ENCODE measurements at places on chromosomes 12 and 14.

DNA sequence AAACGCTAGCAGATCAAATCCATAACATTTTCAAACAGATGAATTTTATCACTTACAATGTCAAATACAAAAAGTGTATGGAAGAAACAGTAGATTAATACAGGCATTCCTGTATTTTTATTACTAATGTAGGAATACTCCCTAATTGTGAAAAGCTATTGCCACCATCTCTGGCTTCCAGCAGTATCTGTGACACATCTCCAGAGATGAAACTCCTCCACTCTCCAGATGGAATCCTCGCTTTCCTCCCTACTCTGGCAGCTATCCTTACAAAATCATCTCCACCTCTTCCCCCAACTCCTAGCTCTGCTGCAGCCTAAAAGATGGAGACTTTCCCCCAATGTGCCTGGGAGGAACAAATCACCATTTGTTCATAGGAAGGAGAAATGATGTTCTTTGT, 211.4 kb downstream of the SSPN start:
- no peak for DNase-seq

DNA sequence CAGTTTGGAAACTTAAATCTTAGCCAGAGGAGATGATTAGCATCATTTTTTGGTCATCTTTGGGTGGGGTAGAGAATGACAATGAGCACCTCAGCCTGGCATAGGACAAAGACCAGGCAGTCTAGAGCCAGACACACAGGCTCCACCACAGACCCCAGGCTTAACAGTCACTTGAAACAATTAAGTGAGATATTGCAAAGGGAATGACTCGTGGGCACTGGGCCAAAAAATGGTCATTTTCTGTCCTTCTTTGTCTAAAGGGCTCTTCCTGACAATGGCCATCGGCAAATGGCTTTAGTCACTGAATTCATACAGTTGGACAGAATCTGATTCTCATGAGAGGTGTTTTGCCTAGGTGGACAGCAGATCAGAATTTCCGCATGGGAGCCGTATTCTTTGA, 78.0 kb upstream of the DICER1 start:
- no peak for DNase-seq

DNA sequence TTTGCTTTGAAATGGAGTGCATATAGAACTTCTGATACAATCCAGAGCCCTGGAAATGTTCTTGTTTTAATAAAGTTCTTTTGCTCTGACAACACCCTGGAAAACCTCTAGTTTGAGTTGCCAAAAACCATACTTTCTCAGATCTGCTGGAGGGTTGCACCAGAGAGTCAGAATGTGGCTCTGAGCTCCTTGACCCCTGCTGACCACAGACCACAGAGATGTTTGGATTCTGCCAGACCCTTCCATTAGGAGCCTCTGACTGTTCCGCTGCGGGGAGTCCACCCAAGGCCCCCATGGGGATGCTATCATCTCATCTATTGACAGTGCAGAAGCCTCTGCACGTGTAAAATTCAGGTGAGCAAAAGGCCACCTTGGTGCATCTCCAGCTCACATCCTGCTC, 332.6 kb downstream of the GLT1D1 start:
- no peak for DNase-seq

GRCh38 chr12:6206327-6206726, 6.1 kb downstream of the CD9 start:
- DNase-seq, result no peak

DNA sequence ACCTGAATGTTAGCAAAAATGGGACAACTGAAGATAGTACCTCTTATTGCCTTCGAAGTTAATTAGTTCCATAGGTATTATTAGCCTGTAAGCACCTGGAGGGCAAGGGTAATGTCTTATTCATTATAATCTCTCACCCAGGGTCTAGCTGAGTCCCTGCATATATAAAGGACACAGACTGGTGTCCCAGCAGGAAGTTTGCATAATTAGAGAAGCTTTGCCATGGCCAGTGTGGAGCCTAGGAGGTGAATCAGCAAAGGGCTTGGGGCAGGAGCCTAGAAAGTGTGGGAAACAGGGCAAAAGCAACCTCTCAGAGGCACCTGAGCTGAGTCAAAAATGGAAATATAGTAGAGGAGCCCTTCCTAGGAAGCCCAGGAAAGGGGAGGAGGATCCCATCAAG, 120.4 kb downstream of the NEDD1 start:
- DNase-seq, result no peak

GRCh38 chr12:4032924-4033615, 159.9 kb upstream of the PARP11 start:
- DNase-seq, result no peak

DNA sequence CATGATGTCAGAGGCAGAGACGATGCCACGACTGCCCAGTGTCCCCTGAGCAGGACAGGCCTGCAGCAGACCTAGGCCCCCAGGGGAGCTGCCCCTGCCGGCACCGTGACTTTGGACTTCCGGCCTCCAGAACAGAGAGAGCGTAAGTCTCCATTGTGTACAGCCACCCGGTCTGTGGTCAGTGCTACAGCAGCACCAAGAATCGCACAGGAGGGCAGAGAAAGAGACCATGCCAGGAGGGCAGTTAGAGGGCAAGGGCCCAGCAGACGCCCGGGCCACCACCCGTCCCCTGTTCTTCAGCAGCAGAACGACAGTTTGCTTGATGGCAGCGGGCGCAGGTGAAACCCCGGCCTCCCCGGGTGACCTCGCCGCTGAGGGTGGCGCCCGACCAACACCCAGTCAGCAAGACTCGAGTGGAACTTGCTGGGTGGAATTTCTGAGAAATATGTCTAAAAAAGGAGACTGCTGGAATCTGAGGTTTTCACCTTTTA, 19.7 kb downstream of the GALNT9 start:
- DNase-seq, result no peak

DNA sequence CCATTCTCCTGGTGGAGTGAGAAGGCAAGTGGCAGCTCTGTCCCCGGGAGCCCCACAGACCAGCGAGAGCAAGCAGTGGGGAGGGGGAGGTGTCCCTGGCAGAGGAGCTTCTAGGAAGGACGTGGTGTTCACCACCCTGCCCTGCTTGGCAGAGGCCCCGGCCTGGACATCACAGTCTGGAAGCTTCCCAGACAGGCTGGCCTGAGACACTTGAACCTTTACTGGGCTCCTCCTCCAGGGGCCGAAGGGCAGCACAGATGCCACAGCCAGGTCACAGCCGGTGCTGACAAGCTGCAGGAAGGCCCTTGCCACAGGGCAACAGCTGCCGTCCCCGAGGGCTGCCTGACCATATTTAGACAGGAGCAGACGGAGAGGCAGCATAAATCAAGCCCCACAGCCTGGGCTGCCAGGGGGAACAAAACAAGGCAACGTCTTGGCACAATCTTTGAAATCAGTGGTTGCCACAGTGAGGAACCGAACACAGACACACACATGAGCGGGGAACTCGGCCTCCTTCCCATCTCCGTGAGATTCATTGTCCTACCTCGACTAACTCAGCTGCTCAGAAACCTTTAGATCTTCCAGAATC, 28.5 kb downstream of the PRIMA1 start:
- DNase-seq, result no peak

GRCh38 chr12:50401500-50402081, 906 bp downstream of the LARP4 start:
- DNase-seq, result no peak

GRCh38 chr12:75177997-75178396, 31.6 kb downstream of the KCNC2 start:
- no peak for DNase-seq

GRCh38 chr12:80432061-80432460, 12.0 kb upstream of the PTPRQ start:
- DNase-seq, result no peak

GRCh38 chr12:46493834-46494181, 121.2 kb upstream of the SLC38A2 start:
- no peak for DNase-seq

DNA sequence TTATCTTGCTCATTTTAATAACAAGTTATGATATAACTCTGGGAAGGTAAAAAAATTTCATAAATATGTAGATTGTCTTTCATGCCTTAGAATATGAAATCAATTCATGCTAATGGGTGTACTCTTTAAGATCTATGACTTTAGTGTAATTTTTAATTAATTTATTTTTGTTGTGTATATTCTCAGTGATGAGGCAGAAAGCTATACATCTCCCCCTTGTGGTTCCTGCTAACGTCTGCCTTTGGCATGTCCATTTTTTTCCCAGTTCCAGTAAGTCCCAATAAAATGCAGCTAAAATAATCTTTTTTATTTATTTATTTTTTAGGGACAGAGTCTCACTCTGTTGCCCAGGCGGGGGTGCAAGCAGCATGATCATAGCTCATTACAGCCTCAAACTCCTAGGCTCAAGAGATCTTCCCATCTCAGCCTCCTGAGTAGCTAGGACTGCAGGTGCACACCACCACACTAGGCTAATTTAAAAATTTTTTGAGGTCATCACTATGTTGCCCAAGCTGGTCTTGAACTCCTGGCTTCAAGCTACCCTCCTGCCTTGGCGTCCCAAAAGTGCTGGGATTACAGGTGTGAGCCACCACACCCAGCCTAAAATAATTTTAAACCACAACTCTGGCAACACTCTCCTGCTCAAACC, 3.3 kb upstream of the CHURC1 start:
- no peak for DNase-seq

DNA sequence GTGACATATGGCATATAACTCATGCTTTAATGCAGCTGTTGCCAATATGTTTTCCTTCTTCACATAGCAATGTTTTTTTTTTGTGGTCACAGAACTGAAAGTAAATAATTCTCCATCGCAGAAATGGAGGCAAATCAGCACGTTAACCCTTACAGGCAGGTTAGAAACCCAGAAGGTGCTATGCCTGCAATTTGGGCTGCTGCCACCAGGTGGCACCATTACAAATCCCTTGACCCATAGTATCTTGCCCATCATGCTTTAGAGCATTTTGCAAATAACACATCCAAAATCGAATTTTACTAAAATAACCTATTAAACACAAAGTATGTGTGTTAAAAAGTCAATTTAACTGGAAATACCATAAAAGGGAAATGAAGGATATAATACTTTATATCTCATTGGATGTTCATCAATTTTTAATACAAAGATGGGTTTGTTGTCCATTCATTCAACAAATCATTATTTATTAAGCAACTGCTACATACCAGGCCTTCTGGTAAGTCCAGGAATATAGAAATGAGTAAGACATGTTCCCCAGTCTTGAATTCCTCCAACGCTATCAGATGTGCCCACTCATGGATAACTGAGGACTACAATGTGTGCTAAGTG, 340.1 kb downstream of the GLT1D1 start:
- DNase-seq, result no peak

DNA sequence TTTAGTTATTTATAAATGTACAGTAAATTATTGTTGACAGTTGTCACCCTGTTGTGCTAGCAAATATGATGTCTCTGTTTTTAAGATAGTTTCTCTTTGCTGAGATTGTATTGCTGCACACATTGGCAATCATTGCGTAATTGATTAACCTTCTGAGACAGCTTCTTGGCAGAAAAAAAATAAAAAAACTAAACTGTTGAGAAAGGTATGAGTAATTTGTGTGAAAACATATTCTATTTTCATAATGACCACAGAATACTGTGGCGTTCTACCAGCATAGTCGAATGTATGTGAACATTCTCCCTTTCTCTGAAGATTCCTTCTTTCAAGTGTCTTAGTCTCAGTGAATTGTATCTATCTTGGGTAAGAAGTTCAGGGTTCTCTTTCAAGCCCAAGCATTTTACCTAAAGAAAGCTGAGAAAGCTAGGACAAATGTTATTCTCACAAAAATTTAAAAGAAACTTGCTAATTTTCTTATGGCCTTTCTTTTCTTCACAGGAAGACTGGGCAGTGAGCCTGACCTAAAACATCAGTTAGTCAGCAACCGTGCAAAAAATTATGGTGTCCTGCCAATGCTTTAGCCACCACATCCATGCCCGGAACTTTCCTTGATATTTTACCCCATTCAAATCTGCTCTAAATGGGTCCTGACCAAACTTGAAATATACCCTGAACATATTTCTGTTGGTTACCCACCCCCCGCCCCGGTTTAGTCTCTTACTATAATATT, 69.0 kb upstream of the REP15 start:
- DNase-seq, result no peak

- DNase-seq, result no peak
Measured at GRCh38 chr12:39405580-39405979, 37.3 kb downstream of the KIF21A start.

DNA sequence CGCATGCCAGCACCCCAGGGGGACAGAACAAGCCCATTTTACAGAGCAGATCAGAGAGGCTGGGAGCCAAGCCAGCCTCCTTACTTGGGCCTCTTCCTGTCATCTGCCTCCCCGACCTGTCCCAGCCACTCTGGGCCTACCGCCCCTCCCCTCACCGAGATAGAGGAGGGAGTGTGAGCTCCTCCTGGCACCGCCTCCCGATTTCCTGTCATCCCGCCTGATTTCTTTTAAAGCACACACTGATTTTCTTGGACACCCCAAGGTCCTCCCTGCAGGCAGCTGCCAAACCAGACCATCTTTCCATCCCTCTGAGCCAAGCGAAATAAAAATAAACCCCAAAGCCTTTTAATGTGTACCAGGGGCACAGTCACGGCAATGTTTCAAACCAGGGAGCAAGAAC, 108.4 kb downstream of the RFLNA start:
- no peak for DNase-seq

GRCh38 chr12:91974541-91975085, 171.0 kb downstream of the BTG1 start:
- DNase-seq, result no peak

DNA sequence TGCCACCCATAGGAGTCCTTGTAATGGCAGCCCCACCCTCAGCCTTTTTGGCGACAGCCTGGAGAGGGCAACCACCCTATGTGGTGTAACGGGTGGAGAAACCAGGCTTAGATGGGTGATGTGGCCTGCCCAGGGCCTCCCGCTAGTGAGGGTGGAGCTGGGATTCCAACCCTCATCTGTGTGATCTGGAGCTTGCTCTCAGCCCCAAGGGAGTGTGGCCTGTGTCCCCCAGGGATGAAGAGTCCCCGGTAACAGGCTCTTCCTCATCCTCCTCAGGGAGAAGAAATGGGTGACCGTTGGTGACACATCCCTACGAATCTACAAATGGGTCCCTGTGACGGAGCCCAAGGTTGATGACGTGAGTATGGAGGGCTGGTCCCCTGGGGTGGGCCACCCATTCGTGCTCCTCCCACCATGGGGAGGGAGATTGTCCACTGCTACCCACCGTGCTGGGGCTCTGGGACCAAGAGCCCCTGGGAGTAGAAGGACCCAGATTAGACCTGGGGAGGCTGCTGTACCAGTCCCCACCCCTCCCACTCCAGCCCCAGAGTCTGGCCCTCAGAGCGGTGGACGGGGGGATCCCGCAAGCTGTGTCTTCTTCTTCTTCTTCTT, 8.8 kb downstream of the BCL7A start:
- no peak for DNase-seq
